ENCODE measurements at places on chromosomes 13 and 19.
A peak's percentile ranks its signal among the peaks of the same experiment; 100 is the strongest.

DNA sequence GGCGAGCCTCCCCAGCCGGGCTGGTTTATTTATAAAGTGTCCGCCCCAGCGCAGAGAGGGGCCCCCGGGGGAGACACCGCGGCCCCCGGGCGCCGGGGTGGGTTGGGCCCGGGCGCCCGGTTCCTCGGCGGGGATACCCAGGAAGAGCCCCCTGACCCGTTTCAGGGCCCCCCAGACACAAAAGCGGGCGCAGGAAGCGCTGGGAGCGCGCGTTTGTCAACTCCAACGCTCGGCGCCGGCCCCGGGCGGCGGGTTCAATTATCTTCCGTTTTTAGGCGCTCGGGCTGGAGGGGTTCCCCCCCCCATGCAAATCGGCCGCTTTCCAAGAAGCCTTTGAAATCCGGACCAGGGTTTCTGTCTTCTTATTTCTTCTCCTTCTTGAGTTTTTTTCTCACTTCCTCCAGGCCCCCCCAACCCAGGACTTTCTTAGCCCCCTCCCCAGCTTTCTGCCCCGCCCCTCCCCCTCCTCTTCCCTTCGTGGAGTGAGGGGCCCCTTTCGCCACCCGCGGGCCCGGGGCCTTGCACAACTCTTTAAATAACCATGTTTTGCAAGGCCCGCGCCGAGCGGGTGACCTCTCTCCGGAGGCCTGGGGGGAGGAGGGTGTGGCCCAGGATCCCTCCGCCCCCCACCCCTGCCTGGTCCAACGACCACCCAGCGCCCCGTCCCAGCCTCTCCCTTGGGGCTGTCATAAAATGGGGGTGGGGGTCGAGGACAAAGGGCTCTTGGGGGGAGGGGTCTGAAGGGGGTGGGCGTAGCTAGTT is 935 bp downstream of the ARID3A start:
- DNase-seq = peak; percentile 48

DNA sequence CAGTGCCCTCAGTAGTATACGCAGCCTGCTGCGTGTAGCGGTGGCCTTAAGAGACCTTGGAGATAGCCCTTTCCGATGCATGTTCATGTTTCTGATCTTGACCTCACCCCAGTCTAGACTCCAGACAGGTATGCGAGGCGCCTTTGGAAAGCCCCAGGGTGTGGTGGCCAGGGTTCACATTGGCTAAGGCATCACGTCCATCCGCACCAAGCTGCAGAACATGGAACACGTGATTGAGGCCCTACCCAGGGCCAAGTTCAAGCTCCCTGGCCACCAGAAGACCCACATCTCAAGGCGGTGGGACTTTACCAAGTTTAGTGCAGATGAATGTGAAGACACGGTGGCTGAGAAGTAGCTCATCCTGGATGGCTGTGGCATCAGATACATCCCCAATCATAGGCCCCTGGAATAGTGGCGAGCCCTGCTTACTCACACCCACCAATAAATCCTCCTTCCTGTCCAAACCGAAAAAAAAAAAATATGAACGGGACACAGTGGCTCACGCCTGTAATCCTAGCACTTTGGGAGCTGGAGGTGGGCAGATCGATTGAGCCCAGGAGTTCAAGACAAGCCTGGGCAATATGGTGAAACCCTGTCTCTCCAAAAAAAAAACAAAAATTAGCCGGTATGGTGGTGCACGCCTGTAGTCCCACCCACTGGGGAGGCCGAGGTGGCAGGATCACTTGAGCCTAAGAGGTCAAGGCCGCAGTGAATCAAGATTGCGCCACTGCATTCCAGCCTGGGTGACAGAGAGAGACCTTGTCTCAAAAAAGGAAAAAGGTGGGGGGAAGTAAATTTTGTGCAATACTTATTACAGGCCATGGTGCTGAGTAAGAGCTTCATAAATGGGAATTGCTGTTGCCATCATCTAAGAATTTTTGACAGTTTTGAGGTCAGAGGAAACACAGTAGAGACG is 12.4 kb upstream of the CBLC start:
- DNase-seq = no peak

DNA sequence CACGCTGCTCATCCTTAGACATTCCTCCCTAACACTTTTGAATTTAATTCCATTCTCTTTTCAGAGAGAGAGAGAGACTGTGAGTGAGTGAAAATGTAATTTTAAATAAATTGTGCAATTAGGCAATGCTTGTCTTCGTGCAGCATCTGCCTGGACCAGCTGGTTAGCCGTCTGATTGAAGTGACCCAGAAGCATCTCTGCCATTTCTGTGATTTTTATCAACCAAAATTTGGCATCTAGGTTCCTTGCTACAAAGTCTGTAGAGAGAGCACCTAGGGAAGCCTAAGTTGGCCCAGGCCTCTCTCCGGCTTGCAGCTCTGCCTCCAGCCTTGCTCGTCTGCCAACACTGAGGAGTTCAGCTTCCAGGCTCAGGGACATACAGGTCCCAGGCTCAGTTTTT is 138.6 kb upstream of the GPR12 start:
- DNase-seq = no peak

GRCh38 chr19:6721773-6722172 is 1.3 kb upstream of the C3 start:
- no peak for DNase-seq

- DNase-seq = no peak
Observed at GRCh38 chr13:38819053-38819452, 132.2 kb downstream of the FREM2 start.

- DNase-seq = no peak
Observed at GRCh38 chr19:35195830-35196229, 32.7 kb downstream of the FAM187B start.

Measured in stimulated activated CD4-positive, alpha-beta T cell treated with anti-CD3 and anti-CD28 coated beads, Interleukin-4, amount 100 ng/mL, for 1 hour (primary cell).